ENCODE measurements at places on chromosomes 2 and 18.
A peak's percentile ranks its signal among the peaks of the same experiment; 100 is the strongest.

DNA sequence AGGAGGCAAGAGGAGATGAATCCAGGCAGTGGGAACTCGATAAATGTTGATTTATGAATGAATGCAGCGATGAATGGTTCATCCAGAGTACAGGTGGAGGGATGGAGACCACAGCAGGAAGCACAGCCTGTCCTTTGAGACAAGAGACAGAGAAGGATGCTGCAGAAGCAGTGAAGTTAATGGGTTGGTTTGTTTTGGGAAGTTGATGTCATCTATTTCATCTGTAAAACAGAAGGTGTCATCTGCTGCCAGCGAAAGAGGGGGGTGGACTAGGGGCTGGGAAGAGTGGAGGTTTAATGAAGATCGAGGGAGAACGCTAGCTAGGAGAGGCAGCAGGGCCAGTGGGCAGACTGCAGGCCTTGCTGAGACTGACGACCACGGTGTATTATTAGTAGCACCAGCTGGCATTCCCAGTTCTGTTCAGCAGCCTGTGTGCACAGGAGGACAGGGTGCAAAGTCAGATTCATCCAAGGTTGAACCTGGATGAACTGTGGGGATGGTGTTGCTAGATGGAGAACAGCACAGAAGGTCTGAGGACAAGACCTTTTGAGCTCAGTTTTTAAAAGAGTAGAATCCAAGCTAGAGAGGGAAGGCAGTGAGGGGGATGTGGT, 120.3 kb upstream of the CAPN13 start:
- DNase-seq, result no peak

GRCh38 chr2:191014653-191015020, 666 bp upstream of the STAT1 start:
- no peak for DNase-seq

DNA sequence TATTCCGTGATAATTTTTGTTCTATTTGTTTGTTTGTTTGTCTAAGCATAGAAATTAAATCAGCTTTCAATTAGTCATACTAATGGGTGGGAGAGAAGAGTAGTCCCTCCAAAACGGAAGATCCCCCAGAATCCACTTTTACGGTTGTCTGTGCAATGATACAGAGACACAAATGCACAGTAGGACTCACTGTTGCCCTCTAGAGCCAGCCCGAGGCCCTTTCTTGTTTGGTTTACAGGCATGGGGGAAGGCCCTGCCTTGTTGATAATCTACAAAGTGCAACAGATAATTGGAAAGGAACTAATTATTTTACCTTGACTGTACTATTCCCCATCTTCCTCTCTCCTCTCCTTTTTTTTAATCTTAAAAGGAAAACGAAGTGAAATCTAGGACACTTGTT, 121.1 kb downstream of the ACOXL start:
- DNase-seq, result peak; percentile 25

- no peak for DNase-seq
Measured at GRCh38 chr2:4020153-4020552, 316.8 kb downstream of the DCDC2C start.

GRCh38 chr2:107303964-107304363, 418.0 kb upstream of the ST6GAL2 start:
- no peak for DNase-seq
